ENCODE measurements at places on chromosomes 13 and 19.

GRCh38 chr19:16210168-16210567, 12.5 kb downstream of the AP1M1 start:
- DNase-seq = no peak

GRCh38 chr13:74132152-74132775, 1.9 kb downstream of the KLF12 start:
- DNase-seq = peak; percentile 88

DNA sequence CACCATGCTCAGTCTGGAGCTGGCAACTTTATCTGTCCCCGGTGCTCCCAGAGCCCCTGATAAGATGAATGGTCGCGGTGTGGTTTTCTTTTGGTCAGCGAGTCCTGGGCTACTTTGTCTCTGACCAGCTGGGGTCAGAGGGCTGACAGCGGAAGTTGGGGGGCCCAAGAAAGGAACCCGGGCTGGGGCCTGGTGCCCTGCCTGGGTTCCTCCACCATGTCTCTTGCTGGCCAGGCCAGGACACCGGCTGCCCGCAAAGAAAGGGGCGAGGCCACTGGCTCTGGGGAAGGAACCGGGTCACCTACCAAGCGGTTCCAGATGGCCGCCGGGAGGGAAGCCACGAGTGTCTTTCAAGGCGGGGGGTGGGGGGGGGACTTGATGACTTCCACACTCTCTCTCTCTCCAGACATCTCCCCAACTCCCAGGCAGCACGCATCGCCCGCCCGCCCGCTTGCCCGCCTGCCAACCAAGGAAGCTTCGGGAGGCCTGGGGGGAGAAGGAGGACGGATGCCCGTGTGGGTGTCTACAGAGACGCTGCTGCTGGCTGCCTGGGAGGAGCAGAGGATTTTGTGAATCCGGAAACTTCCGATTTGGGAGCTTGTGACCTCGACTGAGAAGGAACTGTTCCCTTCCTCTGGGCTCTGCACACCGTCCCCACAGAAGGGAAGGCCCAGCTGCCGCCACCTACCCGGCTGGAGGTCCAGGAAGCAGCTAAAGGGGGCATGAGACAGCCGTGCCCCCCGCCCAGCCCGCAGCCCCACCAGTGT, 1.1 kb downstream of the PIP5K1C start:
- no peak for DNase-seq

- no peak for DNase-seq
These were observed 46.1 kb downstream of the CHST8 start for GRCh38 chr19:33667881-33668280.
